Testis (tissue), 5 donors: ENCODE measurements at places on chromosomes 6 and 20. TPM values are rescaled to one million over a fixed set of nuclear protein-coding genes. Genes with fewer than 3 reads are reported as not detected.

The ZBTB46 gene
- polyA plus RNA-seq: 5.2 TPM

The TRIM40 gene
- polyA plus RNA-seq: 7.5 TPM

The OR10C1 gene
- not detected for polyA plus RNA-seq

The DOK5 gene
- polyA plus RNA-seq: 3.1 TPM

The HLA-DRB1 gene
- 135 TPM for polyA plus RNA-seq

The TTBK1 gene
- 2.3 TPM for polyA plus RNA-seq

GRCh38 chr6:149750136-149750609 is 632 bp downstream of the PCMT1 start:
- peak; percentile 81 for DNase-seq
- no peaks in the 10 kb centered on the region for H3K27me3 ChIP-seq
- no peaks in the 10 kb centered on the region for H3K36me3 ChIP-seq

DNA sequence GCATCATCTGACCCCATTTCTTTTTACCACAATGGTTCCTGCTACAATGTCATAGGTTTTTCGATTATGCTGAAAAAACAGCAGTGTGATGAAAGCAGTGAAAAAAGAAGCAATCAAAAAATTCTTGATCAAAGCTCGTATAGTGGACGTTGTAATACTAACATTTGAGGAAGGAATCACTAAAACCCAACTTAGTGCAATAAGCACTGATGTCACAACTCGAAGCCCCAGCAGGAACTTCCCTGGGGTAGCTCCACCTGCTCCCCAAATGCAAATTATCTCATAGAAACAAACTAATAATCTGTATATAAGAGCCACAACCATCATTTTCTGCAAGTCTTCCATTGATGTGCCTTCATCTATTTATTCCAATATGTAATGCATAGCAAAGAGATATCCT is 285.6 kb upstream of the SGK1 start:
- DNase-seq: no peak
- no peak overlapping the region for H3K4me3 ChIP-seq
- no peaks in the 10 kb centered on the region for H3K27me3 ChIP-seq
- H3K36me3 ChIP-seq: no peaks in the 10 kb centered on the region

DNA sequence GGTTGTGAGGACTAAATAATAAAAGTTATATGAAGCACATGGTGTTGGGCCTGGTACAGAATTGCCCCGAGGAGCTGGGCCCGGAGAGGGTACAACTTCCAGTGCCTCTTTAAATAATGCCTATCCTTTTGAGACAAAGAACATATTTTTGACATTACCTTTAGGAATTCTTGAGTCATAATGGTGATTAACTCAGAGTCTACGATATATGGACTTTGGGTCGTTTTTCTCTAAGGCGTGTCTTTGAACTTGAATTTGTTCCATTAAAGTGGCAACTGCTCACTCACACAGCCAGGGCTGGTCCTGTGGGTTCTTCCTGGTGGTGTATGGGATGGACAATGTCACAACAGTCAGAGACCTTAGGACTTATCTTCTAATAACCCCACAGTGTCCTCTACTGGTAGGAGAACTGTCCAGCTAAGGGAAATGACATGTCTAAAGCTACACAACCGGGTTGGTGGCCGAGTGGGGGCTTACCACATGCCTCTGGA is 106.5 kb downstream of the CDC5L start:
- no peaks in the 10 kb centered on the region for H3K36me3 ChIP-seq
- no peak for DNase-seq
- no peak overlapping the region for H3K4me3 ChIP-seq
- H3K4me1 ChIP-seq: peaks cover 6% of the 10 kb centered on the region
- H3K27me3 ChIP-seq: no peaks in the 10 kb centered on the region
- H3K27ac ChIP-seq: no peak overlapping the region

GRCh38 chr20:44394702-44395460 is 39.4 kb downstream of the HNF4A start:
- H3K27ac ChIP-seq: peak overlapping the region; percentile 45
- H3K36me3 ChIP-seq: no peaks in the 10 kb centered on the region
- no peak overlapping the region for H3K4me3 ChIP-seq
- H3K4me1 ChIP-seq: peaks cover 13% of the 10 kb centered on the region
- no peak for DNase-seq

GRCh38 chr6:19121521-19121920 is 715.6 kb upstream of the ID4 start:
- no peaks in the 10 kb centered on the region for H3K4me1 ChIP-seq
- H3K36me3 ChIP-seq: no peaks in the 10 kb centered on the region
- H3K4me3 ChIP-seq: no peak overlapping the region
- no peak for DNase-seq
- H3K27ac ChIP-seq: no peak overlapping the region

DNA sequence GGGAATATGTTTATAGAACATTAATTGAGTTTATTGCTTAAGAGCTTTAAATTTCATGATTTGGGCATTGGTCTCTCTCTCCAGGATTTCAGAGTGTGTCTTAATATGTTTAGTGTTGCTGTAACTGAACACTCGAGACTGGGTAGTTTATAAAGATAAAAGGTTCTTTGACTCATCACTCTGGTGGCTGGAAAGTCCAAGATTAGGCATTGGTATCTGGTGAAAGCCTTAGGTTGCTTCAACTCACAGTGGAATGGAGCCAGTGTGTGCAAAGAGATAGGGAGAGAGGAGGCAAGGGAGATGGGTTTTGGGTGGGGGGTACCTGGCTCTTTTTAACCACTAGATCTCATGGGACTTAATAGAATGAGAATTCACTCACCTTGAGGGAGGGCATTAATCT is 35.6 kb upstream of the DTNBP1 start:
- H3K36me3 ChIP-seq: no peaks in the 10 kb centered on the region
- H3K27ac ChIP-seq: no peak overlapping the region
- no peak for DNase-seq
- no peaks in the 10 kb centered on the region for H3K4me1 ChIP-seq
- H3K27me3 ChIP-seq: no peaks in the 10 kb centered on the region

- no peak overlapping the region for H3K27ac ChIP-seq
- H3K4me3 ChIP-seq: no peak overlapping the region
- no peaks in the 10 kb centered on the region for H3K36me3 ChIP-seq
- DNase-seq: no peak
- H3K4me1 ChIP-seq: no peaks in the 10 kb centered on the region
Measured at GRCh38 chr6:1367771-1368170, 21.6 kb upstream of the FOXF2 start.

GRCh38 chr6:43608310-43608763 is 20.7 kb downstream of the GTPBP2 start:
- no peak overlapping the region for H3K4me3 ChIP-seq
- no peak overlapping the region for H3K27ac ChIP-seq
- no peaks in the 10 kb centered on the region for H3K27me3 ChIP-seq
- peak; percentile 87 for DNase-seq
